AG08395 (cell line): ENCODE measurements at places on chromosomes 1 and 21.

GRCh38 chr1:92748138-92748537 lies 36.8 kb downstream of the EVI5 start:
- no peak for DNase-seq

DNA sequence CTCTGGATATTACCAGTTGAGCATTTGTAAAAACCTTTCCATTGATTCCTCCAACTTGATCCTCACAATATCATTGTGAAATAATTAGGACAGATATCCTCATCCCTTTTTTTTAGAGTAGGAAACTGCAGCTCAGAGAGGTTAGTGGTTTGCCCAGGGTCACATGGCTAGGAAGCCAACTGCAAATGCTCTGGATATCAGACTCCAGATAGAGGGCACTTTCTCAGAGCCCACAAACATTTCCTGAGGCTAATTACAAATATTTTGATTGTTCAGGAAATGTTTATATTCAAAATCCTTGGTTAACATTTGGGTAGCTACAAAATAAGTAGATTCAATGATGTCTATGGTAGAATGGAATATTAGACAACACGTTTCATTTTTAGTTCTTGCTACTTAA lies 154.8 kb upstream of the DPYD start:
- no peak for DNase-seq

DNA sequence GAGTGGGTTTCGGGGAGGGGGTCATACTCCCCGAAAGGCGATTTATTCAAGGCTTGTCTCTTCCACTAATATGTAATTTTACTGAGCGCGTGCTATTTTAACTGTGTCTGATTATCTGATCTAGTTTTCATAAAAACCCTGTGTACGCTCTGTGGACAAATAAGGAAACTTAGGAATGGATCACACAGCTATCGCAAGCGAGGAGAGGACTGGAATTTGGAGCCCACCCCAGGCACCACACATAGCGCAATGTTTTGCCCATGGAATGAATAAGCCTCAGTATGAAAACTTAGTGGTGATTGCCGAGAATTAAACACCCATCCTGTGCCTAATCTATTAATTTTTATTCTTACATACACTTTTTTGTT lies 9.8 kb upstream of the RAB42 start:
- DNase-seq = peak; percentile 36

DNA sequence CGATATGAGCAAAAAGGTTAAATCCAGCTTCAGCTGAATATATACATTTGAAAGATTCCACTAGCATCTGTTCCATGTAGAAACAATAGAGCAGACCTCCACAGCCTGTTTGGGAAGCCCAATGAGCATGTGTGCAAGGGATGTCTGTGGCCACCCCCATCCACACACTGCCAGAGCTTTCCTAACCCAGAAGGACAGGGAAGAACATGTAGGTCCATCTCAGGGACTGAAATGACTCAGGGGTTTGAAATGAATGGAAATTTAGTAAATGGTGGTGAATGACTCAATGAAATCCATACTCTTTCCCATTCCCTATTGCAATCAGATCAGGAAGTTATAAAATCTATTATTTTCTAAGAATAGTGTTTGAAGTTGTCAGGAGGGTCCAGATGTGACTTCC lies 397.2 kb downstream of the DUSP10 start:
- DNase-seq = peak; percentile 70

- DNase-seq = no peak
These were observed 29.3 kb upstream of the SLC45A3 start for GRCh38 chr1:205709640-205710039.

- no peak for DNase-seq
These were observed 1.6 kb downstream of the SLC19A2 start for GRCh38 chr1:169484101-169484500.

- DNase-seq = no peak
These were observed 655.2 kb downstream of the LMO4 start for GRCh38 chr1:87983841-87984240.

GRCh38 chr1:30818568-30819243 lies 61.1 kb upstream of the LAPTM5 start:
- DNase-seq = no peak

- DNase-seq = peak; percentile 12
These were observed 122.2 kb downstream of the KCNN3 start for GRCh38 chr1:154747740-154748404.

GRCh38 chr1:191760016-191760415 lies 398.2 kb upstream of the RGS18 start:
- no peak for DNase-seq

- no peak for DNase-seq
These were observed 10.2 kb downstream of the TAS1R2 start for GRCh38 chr1:18849261-18849711.

DNA sequence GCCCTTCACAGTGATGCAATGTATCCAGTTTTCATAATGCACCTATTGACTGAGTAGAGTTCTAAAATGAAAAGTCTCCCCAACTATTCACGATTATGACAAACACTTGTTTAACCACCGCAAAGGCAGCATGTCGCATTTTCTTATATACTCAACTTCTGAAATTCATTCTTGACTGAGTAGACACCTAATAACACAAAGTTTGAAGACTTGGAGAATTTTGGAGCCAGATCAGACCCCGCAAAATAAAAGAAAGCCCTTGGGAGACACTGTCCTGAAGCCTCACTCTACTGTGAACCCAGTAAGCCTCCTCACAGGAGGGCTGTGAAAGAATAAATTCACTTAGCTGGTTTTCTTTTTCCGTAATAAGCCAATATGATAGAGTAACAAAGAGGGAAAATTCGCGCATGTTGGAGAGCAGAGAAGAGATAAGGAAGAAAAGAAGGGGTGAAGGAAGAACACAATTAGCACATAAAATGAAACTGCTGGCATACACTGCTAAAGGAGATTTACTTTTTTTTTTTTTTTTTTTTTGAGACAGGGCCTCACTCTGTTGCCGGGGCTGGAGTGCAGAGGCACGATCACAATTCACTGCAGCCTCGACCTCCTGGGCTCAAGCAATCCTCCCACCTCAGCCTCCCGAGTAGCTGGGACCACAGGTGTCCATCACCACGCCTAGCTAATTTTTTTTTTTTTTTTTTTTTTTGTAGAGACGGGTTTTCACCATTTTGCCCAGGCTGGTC lies 492 bp upstream of the COLGALT2 start:
- no peak for DNase-seq

- DNase-seq = no peak
These were observed 5.0 kb upstream of the SRSF4 start for GRCh38 chr1:29186707-29187106.

DNA sequence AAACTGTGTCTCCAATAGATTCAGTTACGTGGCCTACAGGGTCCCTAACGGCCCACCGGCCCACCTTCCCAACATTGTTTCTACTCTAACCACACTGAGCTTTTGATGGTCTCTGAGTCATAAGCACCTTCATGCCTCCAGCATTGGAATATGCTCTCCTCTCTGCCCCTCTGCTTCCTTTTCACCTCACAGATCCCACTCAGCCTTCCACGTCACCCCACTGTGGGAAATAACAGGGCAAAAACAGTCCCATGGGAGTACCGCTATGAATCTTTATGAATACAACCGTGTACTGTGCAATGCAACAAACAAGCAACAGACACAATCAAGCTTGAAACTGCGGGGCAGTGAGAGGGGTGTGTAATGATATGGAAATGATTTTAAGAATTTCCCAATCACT lies 5.3 kb upstream of the SARS1 start:
- DNase-seq = no peak

DNA sequence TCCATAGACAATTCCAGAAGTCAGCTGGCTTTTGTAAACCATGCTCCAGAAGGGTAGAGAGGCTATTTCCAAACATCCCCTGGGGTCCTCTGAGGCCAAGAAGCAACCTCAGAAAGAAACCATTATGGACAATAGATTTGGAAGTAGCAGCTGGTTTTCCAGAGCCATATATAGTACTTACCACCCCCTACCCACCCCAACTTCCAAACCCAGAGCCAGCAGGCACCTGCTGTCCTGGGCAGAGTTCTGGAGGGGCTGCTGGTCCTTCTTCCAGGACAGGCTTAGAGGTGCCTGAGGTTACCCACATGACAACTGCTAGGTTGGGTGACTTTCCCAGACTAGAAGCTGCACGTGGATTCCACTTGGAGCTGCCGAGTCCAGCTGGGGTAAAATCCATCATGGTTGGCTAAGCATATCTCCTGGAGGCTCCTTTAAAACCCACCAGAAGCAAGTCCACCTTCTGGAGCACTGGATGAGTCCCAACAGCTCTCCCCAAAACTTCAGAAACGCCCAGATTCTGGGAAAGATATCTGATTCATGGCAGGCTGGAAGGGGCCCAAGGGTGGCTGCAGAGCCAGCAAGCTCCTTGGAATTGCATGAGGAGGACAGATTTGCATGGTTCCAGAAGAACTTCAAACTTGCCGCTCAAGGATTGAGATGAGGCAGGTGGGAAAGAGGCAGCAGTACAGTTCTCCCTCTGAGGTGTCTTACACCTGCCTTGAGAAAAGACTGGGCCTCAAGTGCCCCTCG lies 5.8 kb downstream of the MYCL start:
- DNase-seq = peak; percentile 32

GRCh38 chr1:64337926-64338325 lies 132.0 kb upstream of the CACHD1 start:
- DNase-seq = no peak

GRCh38 chr1:31614414-31615005 lies 3.0 kb upstream of the HCRTR1 start:
- DNase-seq = no peak

- DNase-seq = no peak
These were observed 29.6 kb downstream of the SLC1A7 start for GRCh38 chr1:53112861-53113260.

GRCh38 chr1:9593492-9594465 lies 5.1 kb downstream of the TMEM201 start:
- DNase-seq = peak; percentile 74

- peak; percentile 71 for DNase-seq
These were observed 28.2 kb downstream of the TCEANC2 start for GRCh38 chr1:54081306-54082270.

DNA sequence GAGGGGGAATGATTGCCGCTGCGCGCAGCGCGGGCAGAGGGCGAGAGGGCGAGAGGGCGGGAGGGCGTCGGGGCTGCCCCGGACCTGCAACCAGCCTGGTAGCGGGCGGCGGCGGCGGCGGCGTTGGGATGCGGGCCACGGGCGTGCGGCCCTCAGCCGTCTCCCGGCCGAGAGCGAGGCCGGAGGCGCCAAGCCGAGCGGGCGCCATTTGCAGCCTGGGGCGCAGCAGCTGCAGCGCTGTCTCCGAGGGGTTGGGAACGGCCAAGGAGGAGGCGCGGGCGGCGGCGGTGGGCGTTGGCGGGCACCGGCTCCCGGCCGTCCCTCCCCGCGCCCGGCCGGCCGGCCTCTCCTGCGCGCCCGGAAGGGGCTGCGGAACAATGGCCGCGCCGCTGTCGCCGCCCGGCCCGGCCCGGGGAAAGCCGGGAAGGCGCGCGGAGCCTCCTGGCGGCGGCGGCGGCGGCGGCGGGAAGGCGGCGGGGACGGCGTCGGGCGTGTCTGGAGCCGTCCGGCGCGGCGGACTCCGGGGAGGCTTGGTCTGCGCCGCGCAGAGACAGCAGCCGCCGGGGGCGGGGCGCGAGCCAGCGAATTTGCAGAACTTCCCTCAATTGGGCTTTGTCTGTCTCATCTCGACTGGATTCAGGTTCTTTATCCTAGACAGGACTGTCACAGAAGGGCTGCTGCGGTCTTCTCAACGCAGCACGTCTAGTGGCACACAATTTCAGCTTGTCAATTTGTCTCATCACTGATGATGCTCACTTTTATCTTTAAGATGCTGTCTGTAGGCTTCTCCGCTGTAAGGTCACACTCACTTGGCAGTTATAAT lies 35.7 kb downstream of the ZBTB8B start:
- DNase-seq = peak; percentile 85

GRCh38 chr1:75643460-75643859 lies 32.5 kb upstream of the SLC44A5 start:
- DNase-seq = no peak

GRCh38 chr1:110515891-110516290 lies 3.1 kb downstream of the KCNA10 start:
- DNase-seq = no peak

GRCh38 chr1:186753241-186753640 lies 73.0 kb upstream of the PTGS2 start:
- no peak for DNase-seq

DNA sequence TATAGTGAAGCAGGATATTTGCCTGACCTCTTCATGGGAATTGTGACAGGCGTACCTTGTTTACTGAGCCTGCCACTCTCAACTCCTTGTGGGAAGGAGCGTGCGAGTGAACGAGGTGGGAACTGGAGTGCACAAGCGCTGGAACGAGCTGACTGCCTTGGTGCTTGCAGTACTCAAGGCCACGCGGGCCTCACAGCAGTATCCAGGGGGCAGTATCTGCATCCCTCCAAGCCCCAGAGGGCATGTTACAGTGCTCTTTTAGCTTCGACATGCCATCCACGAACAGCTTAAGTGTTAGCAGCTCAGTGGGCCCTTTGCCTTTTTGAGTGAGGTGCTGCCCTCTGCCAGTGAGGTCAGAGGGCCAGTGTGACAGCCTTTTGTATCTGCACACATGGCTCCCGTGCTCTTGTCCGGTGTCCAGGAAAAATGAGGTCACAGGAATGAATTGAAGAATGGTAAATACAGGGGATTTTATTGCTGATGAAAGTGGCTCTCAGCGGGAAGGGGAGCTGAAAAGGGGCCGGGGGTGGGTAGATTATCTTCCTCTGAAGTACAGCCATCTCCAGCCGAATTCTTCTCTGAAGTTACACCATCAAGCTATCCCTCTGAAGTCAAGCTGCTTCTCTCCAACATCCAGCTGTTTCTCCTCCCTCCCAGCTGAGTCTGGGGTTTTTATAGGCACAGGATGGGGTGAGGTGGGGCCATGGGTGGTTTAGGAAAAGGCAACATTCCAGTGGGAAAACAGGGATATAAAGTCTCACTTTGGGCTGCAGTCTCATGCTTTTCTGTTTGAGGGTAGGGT lies 69.3 kb downstream of the EPB41 start:
- no peak for DNase-seq

DNA sequence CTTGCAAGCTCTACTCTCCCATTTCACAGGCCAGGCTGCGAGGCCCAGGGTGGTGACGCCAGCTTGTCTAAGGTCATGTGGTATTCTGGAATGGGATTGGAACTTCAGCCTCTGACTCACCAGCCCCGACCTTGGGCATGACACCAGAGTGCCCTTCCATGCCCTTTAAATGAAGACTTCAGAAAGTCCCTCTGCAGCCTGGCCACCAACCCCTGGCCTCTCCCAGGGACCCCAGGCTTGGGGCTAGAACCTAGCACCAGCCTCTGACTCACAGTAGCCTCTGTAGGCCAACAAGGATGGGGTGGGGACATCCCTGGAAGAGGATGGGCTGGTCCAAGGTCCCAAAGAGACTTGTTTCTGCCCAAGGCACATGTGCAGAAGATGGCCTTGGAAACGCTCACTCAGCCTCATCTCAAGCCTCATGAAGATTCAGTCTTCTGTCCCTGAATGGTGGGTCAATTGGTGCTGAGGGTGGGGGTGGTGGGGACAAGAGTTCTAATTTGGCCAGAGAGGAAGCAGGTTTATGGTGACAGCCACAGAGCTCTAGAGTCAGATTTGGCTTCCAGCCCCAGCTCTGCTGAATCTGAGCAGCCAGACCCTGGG lies 36.1 kb upstream of the RUNX3 start:
- DNase-seq = no peak

GRCh38 chr1:227560393-227561173 lies 2.8 kb upstream of the ZNF678 start:
- no peak for DNase-seq
